Effector memory CD4-positive, alpha-beta T cell (primary cell): ENCODE measurements at places on chromosomes 1 and 21.

DNA sequence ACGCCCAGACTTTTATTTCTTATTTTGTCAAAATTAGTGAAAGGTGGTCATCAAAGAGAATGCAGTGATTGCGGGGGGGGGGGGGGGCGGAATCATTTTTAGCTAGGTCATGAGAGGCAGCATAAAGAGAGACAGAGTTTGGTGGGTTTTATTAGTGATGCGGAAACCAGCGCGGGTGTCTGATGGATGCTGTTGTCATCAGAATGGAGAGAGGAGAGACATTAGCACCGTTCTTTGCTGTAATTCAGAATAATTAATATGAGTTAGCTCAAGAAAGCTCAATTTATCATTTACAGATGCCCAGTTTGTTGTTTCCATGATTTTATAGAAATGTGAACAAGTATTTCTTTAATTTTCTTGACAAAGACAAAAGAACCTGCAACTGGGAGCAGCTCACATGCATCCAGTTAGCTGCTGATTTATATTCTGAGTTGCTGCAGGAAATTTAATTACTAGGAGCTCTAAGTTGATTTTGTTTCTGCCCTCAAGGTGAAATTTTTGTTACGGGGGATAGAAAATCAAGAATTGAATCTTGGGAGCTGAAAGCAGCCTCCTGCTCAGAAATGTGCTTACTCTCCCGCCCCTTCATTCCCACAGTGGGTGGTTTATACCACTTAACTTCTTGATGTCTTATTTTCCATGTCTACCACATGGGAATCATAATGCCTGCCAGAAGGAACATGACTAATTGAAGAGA lies 133.4 kb upstream of the MAP1LC3C start:
- DNase-seq: no peak

DNA sequence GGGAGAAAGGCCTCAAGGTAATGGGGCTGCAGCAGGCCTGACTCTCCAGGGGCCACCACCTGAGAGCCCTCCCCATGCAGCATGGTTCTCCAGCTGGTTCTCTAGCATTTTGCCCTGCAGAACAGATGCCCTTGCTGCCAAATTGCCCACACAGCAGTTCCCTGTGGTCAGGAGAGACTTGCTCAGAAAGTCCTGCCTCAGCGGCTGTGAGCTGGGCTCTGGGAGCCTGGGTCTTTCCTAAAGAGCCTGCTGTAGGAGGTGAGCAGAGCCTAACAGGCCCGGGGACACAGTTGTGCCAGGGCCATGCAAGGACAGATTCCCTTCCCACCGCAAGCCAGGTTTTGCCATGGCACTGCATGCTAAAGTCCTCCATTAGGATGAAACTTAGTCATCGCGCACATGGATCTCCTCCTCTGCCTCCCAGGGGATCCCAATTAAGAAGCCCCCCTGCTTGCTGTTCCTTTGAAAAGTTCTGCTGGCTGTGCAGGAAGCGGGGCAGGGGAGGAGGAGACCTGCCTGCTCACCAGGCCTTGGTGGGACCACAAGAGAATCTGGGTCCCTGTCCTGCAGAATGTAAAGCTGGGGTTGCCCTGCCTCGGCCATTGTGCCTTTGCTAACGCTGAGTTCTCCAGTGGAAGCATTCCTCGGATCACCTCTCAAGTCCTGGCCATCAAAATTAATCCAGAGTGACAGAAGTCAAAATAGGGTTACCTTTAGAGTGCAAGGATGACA lies 21.4 kb downstream of the TEX35 start:
- DNase-seq: no peak

GRCh38 chr1:155110381-155110780 lies 17.3 kb upstream of the EFNA1 start:
- no peak for DNase-seq

GRCh38 chr21:15771311-15771710 lies 41.5 kb downstream of the USP25 start:
- DNase-seq: no peak

- no peak for DNase-seq
These were observed 153.4 kb downstream of the PIGK start for GRCh38 chr1:77065693-77066342.
